ENCODE measurements at places on chromosomes 5 and 9.

- peak; percentile 65 for DNase-seq
Measured at GRCh38 chr5:56264417-56265025, 31.4 kb upstream of the ANKRD55 start.

DNA sequence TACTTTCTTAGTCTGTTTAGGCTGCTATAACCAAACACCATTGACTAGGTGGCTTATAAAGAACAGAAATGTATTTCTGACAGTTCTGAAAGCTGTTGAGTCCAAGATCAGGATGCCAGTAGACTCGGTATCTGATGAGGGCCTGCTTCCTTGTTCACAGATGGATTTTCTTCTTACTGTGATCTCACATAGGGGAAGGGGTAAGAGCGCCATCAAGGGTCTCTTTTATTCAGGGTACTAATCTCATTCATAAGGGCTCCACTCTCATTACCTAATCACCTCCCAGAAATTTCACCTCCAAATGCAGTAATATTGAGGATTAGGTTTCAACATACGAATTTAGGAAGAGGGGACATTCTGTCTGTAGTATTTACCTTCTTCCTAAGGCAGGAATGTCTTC, 384.0 kb upstream of the DMAC1 start:
- DNase-seq = no peak

DNA sequence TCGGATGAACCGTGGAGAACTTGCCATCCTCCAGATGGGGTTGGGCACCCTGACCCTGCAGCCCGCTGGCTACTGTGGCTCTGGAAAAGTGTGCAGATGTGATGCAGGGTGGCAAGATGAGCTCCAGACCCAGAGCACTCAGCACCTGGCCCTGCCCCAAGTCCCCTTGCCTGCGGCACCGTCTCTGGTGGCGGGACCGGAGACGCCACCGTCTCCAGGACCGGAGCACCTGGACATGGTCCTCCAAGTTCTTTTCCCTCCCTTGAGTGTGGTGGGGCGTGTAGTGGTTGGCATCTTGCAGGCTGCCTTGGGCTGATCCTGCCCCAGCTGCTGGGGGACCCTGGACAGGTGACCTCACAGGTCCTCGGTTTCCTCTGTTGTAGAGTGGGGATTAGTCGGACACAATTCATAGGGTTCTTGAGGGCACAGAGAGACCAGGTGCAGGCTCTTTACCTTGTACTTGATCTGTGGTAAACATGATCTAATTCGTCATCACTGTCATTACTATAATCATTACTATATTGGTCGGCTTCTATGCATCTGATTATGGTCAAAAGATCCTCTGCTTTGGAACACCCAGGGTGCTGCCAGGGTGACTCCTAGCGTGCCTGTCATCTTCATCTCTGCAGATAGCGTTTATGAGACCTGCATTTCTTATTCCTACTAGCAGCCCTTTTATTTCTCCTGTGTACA, 83.5 kb downstream of the COL5A1 start:
- no peak for DNase-seq

DNA sequence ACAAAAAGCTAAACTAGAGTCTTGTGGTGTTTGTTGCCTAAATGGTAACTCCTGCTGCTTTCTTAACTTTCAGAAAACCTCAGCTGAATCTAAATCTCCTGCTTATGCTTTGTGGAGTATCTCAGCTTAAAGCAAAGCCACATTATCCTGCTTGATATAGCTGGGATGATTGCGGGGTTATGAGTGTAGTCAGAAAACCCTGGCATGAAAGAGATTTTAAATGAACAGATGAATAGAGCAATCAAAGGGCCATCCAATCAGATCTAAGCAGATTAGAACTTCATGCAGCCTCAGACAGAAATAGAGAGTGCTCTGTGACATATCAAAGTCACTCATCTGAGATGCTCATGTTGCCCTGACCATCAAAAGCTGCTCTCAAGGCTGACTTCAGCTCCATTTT, 305.5 kb downstream of the DMRT2 start:
- DNase-seq = no peak

DNA sequence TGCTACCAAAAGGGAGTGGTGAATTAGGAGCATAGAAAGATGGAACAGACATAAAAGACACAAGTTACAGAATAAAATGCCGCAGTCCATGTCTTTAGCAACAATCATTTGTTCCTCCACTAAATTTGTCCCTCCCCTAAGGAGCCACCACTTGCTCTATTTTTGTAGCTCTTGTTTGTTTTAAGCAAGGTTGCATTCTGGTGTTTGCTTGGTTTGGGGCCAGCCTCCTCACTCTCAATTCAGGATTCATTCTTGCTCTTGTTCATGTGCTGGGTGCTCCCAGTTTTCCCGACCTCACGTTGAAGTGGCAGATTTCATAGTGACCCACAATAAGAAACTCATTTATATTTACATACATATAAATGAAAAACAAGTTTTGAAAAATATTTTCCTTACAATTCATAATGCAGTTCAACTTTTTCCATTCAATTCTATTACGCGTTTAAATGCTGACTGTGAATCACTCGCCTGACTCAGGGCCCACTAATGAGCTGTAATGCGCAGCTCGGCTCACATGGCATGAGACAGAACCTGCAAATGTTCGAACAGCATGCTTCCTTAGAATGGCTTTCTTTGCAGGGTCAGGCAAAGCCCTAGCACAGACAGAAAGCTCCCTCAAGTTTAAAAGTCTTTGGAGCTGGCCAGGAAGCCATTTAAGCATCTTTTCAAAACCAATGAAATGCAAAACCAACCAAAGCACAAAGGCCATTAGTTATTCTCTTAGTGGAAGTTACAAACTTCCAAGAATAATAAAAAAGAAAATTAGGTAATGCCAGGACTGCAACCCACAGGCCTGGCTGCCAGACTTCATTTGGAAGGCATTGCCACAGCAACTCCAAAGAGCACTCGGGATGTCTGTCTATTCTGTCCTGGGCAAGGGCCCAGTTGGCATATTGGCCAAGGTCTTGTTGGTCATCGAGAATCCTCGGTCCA, 41.7 kb downstream of the RETREG1 start:
- no peak for DNase-seq

DNA sequence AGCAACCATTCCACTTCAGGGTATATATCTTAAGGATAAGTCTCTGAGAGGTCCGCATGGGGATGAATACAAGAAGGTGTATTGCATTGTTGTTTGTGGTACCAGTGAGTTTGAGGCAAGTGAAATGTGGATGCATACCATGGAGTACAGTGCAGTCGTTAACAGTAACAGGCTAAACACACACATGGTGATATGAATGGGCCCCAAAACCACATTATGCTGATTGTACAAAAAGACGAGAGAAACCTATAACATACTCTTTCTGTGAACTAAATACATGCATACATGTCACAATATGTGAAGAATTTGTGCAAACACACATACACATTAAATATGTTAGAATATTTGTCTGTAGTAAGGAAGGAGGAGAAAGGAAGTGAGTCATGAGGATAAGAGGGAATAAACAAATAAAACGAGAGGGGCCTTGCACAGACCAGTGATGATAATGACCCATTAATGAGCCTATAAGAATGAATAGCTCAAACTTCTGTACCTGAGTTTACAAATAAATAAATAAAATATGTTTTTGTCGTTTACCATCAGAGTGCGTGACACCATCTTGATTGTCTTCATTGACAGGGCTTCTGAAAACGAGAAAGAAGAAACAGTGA, 66.5 kb upstream of the RICTOR start:
- no peak for DNase-seq

- DNase-seq = no peak
Measured at GRCh38 chr9:97518909-97519307, 17.4 kb downstream of the TMOD1 start.

All from NB4 (cell line).